ENCODE measurements at places on chromosomes 7 and 10. TPM values are rescaled to one million over a fixed set of nuclear protein-coding genes. Genes with fewer than 3 reads are reported as not detected.

The PKD1L1 gene
- under 0.01 TPM for total RNA-seq

The CYP2C8 gene
- not detected for total RNA-seq

The FAM237B gene
- not detected for total RNA-seq

The DNAH11 gene
- under 0.01 TPM for total RNA-seq

The ZDHHC16 gene
- 64.0 TPM for total RNA-seq

The OR6V1 gene
- total RNA-seq, result not detected

The PNLIPRP2 gene
- not detected for total RNA-seq

The INSIG1 gene
- 26.0 TPM for total RNA-seq

The CYP26C1 gene
- under 0.01 TPM for total RNA-seq

The CPXM2 gene
- not detected for total RNA-seq

The STEAP4 gene
- total RNA-seq, result not detected

The UCMA gene
- not detected for total RNA-seq

The SPACDR gene
- total RNA-seq, result 1.1 TPM

The ADCYAP1R1 gene
- not detected for total RNA-seq

The FAM13C gene
- total RNA-seq, result 3.3 TPM

The GPR26 gene
- total RNA-seq, result not detected

The SRRM3 gene
- total RNA-seq, result 0.18 TPM

The C7orf57 gene
- not detected for total RNA-seq

The EPO gene
- total RNA-seq, result not detected

The KIAA1549 gene
- total RNA-seq, result 1.3 TPM

The KCNMA1 gene
- 25.6 TPM for total RNA-seq

The CALML5 gene
- not detected for total RNA-seq

The MTERF1 gene
- total RNA-seq, result 16.7 TPM

The AGR2 gene
- total RNA-seq, result not detected

The ARHGEF5 gene
- total RNA-seq, result under 0.01 TPM

The TMEM225B gene
- total RNA-seq, result 0.54 TPM

Data from IMR-90 (cell line).